Hematopoietic multipotent progenitor cell treated with erythropoietin and hydrocortisone succinate and interleukin-3 and kit ligand, for 15 days (in vitro differentiated cells): ENCODE measurements at places on chromosomes 2 and 18.

- DNase-seq = no peak
Measured at GRCh38 chr2:166765141-166765540, 123.1 kb upstream of the XIRP2 start.

DNA sequence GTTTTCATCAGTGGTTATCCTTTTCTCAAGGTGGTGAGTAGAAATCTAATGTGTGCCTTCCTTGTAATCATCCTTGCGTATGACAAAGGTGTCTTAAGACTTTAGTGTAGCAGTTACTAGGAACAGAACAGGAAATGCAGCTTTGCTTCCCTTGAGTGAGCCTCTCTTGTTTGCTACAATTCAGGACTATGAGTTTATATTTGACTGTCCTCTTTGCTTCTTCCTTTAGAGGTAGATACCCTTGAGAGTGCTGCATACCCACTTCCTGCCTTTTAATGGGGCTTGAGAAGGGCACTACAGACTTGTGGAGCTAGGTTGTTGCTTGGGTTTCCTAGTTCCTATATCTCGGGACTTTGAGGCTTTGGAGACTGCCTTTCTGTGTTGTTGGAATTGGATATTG lies 3.8 kb downstream of the KCNJ13 start:
- DNase-seq = no peak

DNA sequence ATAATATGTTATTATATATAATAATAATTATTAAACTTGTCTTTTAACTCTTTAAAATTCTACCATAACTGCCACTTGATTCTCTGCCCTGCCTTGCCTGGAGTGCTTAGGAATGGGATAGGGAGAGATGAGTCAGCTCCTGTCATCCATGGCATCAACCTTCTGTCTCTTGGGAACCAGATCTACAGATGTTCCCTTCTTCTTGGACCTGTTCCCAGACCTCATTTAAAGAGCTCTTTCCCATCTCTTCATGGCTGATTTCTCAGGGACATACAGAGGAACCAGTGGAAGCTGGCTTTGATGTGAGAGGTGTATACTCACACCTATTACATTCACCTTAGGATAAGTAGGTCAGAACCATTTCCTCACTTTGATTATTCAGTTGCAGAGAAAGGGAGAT lies 155.3 kb upstream of the MYO3B start:
- no peak for DNase-seq

DNA sequence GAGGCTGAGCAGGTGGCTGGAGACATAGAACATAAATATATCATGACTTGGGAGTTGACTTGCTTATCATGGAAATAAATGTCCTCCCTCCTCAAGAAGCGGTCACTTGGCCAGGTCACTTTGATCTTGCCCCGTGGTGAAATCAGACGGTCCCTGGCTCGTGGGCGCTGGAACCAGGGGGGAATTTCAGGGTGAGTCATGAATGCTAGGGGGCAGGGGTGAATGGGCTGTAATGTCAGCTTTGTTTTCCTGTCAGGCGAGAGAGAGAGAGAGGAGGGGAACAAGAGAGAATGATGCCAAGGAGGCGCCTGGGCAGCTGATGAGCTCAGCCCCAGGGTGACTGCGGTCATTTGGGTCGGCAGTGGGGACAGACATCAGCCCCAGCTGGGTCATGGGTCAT lies 47.7 kb downstream of the RRM2 start:
- no peak for DNase-seq

DNA sequence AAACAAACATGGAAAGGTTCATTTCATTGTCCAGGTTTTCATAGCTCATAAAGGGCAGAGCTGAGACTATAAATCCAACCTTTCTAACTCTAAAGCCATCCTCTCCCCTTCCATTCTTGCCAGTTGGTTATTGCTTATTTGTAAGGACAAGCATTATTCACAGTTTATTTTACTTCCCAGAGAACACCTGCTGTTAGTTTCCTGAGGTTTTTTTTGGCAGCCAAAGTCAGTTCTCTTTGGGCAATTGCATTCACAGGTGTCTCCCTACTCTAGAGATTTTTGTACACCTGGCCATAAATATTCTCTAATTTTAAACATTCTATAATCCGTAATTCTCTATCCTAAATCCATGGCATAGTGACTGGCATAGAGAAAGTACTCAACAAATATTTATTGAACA lies 87.3 kb upstream of the SPHKAP start:
- DNase-seq = no peak

DNA sequence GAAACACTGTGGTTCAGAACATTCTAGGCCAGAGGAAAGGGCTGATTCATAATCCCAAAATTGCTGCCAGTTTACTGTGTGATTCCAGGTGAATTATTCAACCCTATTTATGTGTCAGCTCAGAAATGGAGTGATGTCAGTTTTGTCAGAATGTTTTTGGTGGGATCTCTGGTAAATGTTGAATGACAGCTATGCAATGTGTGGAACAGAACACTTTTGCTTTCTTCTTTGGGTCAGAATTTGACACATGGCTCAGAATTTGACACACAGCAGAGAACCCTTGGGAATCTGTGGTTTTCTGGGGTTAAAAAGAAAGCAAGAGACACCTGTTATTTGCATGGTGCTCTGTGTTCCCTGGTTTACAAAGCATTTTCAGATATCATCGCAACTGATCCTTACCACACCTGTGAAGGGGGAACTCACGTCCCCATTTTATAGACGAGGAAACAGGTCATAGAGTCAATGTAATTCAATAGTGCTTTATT lies 1.6 kb upstream of the MTA3 start:
- DNase-seq = no peak

DNA sequence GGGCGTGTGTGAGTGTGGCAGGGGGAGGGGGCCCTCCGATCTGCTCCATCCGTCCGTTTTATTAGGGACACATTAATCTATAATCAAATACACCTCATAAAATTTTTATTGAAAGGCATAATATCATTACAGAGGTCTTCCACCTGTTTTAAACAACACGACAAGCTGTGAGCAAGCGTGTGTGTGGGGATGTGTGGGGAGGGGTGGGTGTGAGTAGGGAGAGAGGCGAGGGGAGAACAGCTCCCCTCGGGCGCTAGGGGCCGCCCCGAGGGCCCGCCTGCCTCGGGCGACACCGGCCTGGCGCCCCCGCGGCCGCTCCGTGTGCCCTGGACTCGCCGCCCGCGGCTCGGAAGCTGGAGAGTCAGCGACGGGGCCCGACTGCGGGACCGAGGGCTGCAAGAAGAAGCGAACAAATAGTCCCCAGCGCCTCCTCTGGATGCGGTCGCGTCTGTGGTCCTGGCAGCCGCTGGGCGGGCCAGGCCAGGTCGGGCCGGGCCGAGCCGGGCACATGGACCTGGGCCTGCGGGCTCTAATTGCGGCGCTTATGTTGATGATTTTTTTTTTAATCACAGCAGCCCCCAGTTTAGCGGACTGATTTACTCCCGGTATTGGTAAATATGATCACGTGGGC lies 352 bp upstream of the HOXD9 start:
- DNase-seq = no peak

DNA sequence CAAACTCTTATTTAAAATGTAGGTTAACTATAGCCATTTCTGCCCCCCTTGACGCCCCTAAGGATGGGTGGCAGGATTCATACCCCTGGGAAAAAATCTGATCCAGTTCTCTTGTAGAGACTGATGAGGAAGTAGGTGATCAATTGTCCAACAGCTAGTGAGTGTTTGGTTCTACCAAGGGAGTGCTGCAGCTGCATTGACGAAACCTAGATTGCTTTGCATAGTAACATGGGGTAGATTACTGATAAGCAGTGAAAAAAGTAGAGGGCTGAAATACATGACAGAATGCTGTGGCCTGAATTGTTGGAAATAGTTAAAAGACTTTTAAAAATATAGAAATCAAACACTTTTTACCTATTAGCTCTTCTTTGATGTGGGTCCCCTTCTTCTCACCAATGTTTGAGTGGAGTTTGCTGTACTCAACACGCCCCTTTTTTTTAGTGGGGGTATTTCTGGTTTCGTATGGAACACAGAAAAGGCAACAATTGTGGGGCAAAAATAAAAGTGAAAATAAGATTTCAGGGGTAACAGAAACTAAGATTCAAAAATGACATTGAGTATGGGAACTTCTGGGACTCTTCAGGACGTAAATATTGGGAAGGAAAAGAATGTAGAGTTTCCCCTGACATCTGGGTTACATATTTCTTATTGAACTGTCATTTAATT lies 66.2 kb downstream of the MAIP1 start:
- DNase-seq = no peak

DNA sequence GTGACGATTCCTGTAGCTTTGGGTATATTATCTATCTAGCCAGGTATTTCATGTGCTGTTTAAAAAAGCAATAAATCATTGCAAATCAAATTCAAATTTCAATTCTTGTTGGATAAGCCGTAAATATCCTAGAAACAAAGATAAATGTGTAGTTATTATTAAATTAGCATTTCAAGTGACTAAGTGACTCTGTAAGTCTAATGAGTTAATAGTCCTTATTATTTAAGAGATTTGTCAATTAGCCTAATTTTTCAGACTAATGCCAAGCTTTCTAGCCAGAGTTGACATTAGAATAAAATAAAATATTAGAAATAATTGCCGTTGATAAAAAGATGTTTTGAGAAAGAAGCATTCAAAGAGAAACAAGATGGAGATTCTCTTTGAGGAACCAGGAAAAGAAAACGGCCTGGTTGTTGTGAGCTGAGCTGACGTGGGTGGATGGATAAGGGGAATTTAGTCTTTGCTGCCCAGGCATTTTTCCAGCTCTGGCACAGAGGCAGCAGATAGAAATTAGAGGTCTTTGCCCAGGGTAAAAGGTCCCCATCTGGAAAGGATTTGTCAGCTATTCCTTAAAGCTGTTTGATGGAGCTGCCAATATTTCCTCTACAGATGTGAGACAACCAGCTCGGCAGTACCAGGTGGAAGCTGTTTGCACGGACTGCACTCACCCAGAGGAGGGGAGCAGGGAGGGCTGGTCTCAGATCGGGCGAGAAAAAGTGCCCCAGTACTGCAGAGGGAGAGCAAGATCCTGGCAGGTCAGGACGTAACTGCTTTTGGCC lies 117.3 kb upstream of the SEC11C start:
- DNase-seq = no peak

GRCh38 chr2:65057391-65058052 lies 1.3 kb downstream of the CEP68 start:
- DNase-seq = peak; percentile 4
